GM06990 (cell line): ENCODE measurements at places on chromosomes 13 and 19.

GRCh38 chr19:35120492-35120891 lies 4.9 kb downstream of the FXYD3 start:
- DNase-seq, result no peak

- DNase-seq, result no peak
These were observed 431.8 kb upstream of the SGCG start for GRCh38 chr13:22748866-22749577.

GRCh38 chr13:76745261-76746200 lies 140.7 kb downstream of the KCTD12 start:
- DNase-seq, result peak; percentile 76

- peak; percentile 29 for DNase-seq
These were observed 33.6 kb downstream of the ZNF383 start for GRCh38 chr19:37251308-37252229.

- no peak for DNase-seq
These were observed 2435.9 kb upstream of the PCDH20 start for GRCh38 chr13:63851526-63851925.

DNA sequence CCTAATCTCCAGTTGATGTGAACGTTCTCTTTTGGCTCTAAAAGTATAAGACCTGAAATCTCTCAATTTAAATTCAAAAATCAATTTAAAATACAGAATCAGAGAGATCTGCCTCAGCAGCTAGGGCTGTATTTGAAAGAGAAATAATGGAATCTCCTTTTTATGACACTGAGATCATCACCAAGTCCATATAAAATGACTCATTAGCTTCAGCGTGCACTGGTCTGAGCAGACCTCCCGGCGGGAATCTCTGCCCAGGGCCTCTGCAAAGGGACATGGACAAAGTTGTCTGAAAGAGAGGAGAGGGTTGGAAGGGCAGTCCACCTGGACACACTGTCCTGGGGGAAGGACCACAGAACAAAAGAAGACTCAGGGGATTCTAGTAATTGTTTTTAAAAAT lies 855.6 kb downstream of the EFNB2 start:
- no peak for DNase-seq

DNA sequence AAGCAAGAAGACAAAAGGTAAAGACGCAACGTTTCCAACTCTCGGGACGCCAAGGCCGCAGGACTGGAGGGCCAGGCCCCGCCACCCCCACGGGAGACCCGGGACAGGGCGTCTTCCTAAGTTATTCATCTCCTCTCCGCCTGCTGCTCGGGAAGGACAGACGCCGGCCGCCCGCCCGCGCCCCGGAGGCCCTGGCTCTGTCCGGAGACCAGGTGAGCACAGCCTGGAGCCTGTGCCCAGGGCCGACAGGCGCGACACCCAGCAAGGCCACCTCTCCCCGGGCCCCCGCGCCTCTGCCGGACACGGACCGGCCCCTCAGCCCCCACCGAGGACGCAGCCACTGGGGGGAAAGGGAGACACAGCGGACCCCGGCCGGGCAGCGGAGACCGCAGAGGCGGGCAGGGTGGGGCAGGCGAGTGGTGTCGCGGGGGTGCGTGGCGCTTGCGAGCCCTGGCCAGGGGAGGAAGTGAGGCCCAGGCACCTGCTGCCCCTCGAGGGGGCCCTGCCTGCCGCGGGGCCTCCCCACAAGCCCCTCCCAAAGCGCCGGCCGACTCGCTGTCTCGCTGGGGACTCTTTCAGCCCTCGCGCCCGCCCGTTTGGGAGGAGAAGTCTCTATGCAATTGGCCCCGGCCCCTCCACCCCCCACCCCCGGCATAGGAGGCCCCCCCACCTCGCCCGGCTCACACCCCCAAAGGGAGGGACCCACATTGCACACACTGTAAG lies 17.2 kb downstream of the SMIM24 start:
- no peak for DNase-seq

DNA sequence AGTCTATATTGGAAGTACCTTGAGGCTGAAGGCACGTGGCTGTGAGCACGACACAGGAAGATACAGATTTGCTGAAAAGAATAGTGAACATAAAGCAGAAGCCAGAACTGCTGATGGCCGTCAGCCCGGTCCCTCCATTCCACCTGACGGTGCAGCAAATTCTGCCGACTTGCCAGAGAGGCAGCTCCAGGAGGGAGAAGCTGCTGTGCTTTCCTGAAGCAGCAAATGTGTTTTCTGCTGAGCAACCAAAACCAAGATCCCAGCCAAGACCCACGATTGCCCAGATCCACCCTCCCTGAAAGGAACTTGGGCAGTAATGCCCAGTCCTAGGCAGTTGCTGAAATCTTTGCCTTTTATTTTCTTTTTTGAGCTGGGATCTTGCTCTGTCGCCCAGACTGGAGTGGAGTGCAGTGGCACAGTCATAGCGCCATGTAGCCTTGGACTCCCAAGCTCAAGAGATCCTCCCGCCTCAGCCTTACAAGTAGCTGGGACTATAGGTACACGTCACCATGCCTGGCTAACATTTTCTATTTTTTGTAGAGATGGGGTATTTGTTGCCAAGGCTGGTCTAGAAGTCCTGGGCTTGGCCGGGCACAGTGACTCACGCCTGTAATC lies 7.0 kb upstream of the RCN3 start:
- no peak for DNase-seq

- DNase-seq, result no peak
These were observed 16.7 kb upstream of the ZNF564 start for GRCh38 chr19:12567951-12568350.

GRCh38 chr19:32372726-32373517 lies 27.5 kb downstream of the ZNF507 start:
- DNase-seq, result no peak

- DNase-seq, result no peak
These were observed 549 bp downstream of the ZNF583 start for GRCh38 chr19:56404705-56405056.

- DNase-seq, result peak; percentile 55
These were observed 705 bp downstream of the STXBP2 start for GRCh38 chr19:7637374-7638256.

DNA sequence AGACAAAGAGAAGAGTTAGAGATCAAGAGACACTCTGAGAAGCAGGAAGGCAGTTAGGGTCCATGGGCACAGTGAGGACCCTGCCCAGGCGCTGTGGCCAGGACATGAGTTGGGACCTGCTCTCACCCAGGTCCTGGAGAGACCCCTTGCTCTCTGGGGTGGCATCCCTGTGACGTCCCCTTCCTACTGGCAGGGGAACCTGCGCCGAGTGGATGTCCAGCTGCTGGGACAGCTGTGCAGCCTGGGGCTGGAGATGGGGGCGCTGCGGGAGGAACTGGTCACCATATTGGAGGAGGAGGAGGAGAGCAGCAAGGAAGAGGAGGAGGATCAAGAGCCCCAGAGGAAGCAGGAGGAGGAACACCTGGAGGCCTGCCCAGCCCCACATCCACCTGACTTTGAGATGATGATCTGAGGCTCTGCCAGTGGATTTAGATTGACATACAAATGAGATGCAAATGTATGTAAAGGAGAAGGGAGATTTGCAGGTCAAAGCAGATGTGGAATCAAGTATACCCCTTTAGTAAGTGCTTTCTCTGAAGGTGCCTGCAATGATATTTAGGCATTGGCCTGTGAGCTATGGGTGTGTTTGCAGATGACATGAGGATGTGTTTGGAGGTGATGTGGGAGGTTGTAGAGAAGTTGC lies 978 bp downstream of the ERICH4 start:
- DNase-seq, result no peak

- no peak for DNase-seq
These were observed 20.0 kb downstream of the ZNF780B start for GRCh38 chr19:40035996-40036395.

DNA sequence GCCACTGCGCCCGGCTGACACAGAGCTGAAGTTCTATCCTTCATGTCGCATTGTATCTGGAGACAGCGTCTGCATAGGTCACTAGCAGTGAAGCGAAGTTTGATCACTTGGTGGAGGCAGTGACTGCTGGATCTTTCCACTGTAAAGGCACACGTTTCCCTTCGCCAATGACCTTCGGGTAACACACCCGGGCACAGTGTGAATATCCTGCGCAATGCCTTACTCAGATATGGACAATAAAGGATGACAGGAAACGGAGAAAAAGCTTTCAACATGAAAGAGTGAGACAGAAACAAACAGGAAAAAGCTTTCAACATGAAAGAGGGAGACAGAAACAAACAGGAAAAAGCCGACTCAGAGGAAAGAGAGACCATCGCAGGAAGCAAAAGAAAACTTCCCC lies 17.1 kb downstream of the ARL11 start:
- DNase-seq, result no peak

GRCh38 chr19:9836021-9836420 lies 903 bp downstream of the PIN1 start:
- no peak for DNase-seq

GRCh38 chr13:110298505-110299282 lies 8.3 kb downstream of the COL4A1 start:
- no peak for DNase-seq

DNA sequence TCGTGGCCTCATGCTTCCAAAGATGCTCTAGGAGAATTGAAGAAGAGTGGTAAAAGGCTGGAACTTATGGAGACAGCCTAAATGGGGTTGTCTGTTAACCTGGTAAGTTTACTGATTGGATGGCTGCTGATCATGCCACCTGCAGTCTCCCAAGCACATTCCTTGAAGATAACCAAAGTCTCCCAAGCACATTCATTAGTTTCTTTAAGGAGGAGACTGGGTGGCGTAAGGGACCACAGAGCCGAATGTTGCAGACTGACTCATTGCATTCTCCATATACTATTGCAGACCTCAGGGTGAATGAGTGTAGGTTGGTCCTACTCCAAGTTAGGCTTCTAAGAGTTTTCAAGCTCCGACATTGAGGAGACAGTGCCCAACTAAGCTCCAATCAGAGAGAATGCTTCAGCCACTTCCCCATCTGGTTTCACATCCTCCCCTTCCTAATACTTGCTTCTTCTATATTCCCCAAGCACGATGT lies at the start of gene IGFL3:
Gene IGFL3 (minus strand): TSS at position 51 of the 478 bp plus-strand sequence. CDS start 39 bp downstream, at position 12.
- no peak for DNase-seq

GRCh38 chr13:77981281-77981881 lies 62.8 kb upstream of the EDNRB start:
- no peak for DNase-seq

DNA sequence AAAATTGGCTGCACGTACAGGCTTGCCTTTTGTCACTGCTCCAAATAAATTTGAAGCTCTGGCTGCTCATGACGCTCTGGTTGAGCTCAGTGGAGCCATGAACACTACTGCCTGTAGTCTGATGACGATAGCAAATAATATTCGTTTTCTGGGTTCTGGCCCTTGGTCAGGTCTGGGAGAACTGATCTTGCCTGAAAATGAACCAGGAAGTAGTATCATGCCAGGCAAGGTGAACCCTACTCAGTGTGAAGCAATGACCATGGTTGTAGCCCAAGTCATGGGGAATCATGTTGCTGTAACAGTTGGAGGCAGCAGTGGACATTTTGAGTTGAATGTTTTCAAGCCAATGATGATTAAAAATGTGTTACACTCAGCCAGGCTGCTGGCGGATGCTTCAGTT lies 16.1 kb upstream of the AKAP11 start:
- no peak for DNase-seq

GRCh38 chr13:94481941-94482340 lies 2.5 kb upstream of the DCT start:
- no peak for DNase-seq

DNA sequence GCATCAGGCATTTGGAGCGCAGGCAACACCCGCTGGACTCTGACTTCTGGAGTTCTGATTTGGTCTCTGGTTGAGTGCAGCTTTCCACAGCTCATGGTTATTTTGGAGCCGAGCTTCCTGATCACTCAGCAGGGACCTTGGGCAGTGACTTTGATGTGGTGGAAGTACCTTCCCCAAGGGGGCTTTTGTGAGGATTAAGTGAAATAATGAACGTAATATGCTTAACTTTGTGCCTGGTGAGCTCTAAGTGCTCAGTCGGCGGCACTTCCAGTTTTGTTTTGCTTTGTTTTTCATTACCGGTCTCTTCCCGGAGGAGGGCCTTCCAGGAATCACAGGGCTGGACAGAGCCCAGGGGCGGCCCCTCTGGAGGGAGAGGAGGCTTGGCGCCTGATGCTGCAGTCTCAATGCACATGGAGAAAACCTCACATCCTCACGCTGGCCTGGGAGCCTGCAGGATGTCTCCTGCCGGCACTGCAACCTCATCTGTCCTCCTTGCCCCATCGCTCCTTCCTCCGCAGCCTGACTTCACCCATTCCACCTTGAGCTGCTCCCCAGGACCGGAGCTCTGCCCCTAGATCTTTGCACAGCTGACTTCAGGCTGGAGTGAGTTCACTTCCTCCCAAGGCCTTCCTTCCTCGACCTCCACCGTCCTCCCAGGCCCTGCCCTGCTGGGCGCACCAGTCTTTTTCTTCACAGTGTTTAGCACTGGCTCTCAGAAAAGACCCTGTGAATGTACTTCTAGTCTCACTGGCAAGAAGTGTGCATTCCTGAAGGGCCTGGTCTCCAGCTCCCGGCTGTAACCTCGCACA lies 1.5 kb downstream of the PLEKHF1 start:
- DNase-seq, result no peak

DNA sequence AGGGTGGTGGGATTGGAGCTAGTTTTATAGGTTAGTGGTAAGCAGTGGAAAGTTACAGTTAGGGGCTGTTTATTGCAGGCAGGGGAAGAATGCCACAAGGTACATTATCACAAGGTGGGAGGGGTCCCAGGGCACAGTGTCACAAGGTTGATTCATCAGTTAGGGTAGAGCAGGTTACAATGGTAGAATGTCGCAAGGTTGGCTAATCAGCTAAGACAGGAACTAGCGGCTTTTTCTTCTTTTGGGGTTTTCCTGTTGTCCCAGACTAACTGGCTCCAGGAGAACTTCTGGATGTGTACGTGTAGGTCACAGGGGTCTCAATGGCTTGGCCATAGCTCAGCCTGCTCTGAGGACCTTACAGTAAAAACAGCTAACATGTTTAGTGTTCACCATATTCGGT lies 1221.1 kb downstream of the SLITRK1 start:
- DNase-seq, result no peak

- DNase-seq, result no peak
These were observed 1872.9 kb upstream of the PCDH20 start for GRCh38 chr13:63288576-63288975.

DNA sequence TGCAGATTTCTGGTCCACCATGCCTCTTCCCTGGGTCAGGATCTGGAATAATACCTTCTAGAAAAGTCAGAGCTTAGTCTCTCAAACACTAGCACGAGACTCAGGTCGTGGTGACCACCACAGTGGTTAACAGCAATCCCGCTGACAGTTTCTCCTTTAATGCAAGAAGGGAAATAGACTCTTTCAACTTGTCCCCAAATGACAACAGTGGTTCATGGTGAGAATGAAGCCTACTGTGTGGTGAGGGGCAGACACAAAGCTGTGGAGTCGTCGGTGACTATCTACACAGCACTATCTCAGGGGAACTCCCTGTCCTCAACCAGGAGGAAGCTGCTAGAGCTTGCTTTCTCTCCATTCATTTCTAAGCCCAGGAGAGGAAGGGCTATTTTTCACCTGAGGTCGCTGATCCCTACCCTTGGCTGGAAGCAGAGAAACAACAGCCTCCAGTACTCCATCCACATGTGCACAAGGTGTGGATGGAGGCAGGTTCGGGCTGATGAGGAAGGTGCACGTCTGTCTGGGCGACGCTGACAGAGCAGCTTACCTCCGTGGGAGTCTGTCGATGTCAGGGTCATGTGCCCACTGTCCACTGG lies 72.4 kb downstream of the STK24 start:
- DNase-seq, result no peak
